ENCODE measurements at places on chromosomes 2 and 18.

DNA sequence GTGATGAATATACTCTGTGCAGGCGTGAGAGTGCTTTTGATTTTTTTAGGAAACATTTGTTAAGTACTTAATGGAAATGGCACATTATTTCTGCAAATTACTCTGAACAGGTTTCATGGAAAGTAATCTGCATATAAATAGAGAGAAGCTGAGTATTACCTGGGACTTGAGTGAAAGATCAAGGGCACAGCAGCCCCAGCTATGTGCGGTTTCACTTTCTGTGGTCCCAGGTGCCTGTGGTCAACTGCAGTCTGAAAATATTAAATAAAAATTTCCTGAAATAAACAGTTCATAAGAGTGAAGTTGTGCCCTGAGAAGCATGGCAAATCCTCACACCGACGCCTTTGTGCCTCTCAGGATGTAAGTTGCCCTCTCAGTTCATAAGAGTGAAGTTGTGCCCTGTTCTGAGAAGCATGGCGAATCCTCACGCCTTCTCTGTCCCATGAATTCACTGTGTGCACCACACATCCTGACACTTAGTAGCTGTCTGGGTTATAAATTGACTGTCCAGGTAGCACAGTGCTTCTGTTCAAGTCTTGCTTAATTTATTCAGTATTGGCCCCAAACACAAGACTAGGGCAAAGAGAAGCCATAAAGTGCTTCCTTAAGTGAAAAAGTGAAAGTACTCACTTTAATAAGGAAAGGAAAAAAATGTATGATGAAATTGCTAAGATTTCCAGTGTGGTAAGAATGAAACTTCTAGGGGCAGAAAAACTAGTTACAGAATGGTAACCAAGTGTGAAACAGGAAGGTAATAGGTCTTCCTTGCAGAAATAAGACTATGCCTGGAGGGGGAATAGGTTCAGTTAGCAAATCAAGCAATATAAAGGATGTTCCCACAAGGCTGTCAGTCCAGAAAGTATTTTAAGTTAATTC is 4.3 kb upstream of the SNTG2 start:
- no peak for DNase-seq

GRCh38 chr2:205235434-205235833 is 446.9 kb upstream of the NRP2 start:
- DNase-seq = no peak

- no peak for DNase-seq
Observed at GRCh38 chr2:218028562-218029348, 26.0 kb upstream of the TNS1 start.

DNA sequence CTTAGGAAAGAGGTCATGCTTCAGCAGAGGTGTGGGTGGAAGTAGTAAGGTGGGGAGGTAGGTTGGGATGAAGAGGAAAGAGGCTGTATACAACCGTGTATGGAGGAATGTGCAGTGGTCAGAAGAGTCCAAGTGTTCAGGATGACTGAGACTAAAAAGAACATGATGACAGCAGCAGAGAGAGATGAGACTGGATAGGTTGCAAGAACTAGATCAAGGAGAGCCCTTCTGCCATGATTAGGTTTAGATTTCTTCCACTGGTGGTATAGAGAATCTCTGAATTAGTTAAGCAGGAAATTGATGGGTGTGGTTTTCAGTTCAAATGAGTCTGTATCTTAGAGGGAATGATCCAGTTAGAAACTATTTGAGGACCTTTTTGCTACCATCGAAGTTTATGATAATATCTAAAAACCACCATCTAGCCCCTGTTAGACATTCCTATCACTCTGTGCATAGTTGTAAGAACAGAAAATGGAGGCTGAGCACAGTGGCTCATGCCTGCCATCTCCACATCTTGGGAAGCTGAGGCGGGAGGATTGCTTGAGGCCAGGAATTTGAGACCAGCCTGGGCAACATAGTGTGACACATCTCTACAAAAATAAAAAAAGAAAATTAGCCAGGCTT is 221.0 kb downstream of the LTBP1 start:
- DNase-seq = no peak

DNA sequence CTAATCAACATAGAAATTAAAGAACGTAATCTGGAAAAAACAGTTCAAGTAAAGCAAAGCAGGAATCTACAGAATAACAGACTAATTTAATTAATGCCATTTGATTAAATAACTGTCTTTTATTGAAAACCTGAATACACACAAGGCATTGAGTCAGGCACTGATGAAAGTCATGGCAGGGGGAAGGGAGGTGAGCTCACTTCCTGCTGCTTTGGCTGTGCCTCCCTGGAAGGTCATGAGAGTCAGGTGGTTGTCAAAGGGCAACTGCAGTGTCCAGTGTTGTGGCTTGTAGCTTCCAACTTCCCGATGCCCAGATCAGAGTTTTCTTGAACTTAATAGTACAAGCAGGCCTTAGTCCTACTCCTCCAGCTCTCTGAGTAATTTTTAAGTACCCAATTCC is 180.9 kb downstream of the PID1 start:
- no peak for DNase-seq

DNA sequence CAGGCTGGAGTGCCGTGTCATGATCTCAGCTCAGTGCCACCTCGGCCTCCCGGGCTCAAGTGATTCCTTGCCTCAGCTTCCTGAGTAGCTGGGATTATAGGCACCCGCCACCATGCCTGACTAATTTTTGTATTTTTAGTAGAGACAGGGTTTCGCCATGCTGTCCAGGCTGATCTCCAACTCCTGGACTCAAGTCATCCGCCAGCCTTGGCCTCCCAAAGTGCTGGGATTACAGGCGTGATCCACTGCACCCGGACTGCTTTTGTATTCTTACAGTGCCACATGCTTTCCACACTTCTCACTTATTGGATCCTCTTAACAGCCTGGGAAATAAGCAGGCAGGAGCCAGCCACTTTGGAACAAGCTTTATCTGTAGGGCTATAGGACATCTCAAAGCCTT is 25.3 kb upstream of the BCL2L11 start:
- no peak for DNase-seq

GRCh38 chr2:163800951-163801381 is 65.2 kb upstream of the FIGN start:
- DNase-seq = no peak

- no peak for DNase-seq
Observed at GRCh38 chr18:46152808-46153617, 48.8 kb downstream of the HAUS1 start.

GRCh38 chr2:173711816-173712215 is 253.4 kb downstream of the SP3 start:
- no peak for DNase-seq

GRCh38 chr18:67553437-67553836 is 36.9 kb upstream of the DSEL start:
- DNase-seq = no peak

DNA sequence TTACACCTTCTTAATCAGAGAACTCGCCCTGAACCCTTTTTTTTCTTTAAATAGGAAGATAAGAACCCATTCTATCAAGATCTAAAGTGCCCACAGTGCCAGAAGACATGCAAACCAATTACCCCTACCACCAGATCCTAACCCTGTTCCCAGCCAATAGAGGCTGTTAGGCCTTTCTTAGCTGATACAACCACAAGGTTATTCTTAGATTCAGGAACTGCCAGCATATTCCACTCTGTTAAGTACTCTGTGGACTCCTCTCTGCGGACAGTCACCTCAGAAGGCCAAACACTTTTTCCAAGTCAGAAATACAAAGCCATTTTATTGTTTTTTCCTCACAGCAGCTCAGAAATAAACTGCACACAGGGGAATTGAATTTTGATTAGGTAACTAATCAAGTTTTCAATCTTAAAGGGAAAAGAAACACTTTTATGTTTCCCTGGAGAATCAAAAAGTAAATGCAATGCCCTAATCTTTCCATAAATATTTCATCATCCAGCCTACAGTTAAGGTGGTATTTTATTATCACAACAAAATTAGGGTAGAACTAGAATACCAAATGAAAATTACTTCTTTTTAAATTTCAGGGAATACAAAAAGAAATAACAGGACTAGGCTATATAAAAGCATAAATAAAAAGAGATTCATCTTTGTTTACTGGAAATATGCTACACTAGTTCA is 111.4 kb downstream of the NBAS start:
- no peak for DNase-seq
